Choroid plexus epithelial cell (primary cell): ENCODE measurements at places on chromosomes 5 and 9.

DNA sequence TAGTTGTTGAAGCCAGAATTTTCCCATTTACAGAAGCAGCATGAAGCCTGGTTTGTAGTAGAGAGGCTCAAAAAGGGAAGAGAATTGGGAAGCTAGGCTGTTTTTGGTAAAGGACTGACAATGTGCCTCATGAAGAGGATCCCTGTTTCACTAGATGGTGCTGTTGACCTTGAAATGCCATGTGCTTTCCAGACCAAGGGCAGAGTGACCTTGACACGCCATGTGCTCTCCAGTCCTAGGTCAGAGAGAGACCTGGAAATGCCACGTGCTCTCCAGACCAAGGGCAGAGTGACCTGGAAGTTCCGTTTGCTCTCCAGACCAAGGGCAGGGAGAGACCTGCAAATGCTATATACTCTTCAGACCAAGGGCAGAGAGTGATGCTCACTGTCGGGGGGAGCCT is 32.0 kb downstream of the UNC13B start:
- DNase-seq: peak; percentile 24

DNA sequence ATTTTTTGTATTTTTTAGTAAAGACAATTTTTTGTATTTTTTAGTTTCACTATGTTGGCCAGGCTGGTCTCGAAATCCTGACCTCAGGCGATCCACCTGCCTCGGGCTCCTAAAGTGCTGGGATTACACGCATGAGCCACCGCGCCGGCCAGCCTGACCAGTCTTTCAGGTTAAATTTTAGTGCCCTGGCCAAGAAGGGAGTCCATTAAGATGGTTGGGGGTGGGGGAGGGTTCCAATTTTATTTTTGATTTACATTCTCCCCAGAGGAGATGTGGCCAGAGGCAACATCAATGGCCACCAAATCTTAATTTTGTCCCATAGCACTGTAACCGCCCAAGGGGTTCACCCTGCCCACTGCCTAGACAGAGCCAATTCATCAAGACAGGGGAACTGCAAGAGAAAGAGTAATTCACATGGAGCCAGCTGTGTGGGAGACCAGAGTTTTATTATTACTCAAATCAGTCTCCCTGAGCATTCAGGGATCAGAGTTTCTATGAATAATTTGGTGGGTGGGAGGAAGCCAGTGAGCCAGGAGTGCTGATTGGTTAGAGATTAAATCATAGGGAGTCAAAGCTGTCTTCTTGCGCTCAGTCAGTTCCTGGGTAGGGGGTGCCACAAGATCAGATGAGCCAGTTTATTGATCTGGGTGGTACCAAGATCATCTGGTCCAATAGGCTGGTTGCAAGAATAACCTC is 24.7 kb downstream of the TBCA start:
- no peak for DNase-seq

DNA sequence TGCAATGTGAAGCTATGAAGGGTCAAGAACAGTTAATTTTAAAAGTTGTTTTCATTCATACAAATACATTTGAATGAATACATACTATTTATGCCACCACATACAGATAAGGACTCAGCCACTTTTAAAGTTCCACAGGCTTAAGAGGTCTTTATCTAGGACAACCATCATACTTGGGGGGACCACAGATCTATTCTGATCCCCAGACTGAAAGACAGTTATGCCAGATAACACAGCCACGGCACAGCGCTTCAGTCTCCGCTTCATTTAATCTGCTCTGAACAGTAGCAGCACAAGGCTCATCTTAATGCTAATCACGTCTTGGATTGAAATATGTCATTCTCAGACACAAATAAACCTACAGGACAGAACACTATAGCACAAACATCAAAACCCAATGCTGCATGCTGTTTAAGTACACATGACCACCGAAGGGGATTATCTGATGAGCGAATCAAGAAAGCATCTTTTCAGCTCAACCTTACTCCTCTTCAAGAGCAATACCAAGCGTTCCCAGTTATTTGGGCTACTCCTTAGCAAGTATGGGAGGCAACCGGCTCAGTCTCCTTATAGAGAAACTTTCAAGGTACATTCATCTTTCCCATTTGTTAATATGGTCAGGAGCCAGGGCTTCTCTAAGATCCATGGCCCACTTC is 33.3 kb downstream of the PUM3 start:
- no peak for DNase-seq

- DNase-seq: no peak
Observed at GRCh38 chr9:101362450-101362849, 22.4 kb downstream of the BAAT start.

GRCh38 chr5:133682451-133682850 is 70.1 kb upstream of the FSTL4 start:
- no peak for DNase-seq

DNA sequence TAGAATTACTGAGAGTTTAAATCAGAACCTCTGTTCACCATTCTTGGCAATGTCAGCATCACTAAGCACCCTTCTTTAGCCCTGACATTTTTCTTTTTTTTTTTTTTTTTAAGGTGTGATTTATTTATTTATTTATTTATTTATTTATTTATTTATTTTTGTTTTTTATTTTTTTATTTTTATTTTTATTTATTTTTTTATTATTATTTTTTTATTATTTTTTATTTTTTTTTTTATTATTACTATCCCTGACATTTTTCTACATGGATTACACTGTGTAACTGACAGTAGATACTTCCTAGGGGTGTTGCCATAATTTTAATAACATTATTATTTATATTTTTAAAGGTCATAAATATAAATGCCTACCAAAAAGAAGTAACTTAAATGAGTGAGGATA is 47.0 kb upstream of the TRPM3 start:
- no peak for DNase-seq

DNA sequence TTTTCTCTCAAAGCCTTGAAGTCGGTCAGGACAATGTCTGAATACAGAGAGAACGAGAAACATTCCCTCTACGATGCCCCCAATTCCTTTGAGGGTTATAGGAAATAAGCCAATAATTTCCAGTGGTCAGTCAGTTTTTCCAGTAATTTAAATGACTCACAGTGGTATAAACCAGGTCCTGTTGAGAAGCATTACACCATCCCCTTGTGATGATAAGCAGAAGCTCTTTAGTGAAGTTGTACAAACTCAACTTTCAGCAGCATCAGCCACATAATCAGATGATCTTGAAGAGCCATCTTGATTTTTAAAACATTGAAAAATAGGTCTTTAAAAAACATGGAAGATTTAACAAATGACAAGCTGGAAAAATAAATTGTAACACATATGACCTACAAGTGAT is 173.9 kb upstream of the ZNF462 start:
- peak; percentile 36 for DNase-seq

DNA sequence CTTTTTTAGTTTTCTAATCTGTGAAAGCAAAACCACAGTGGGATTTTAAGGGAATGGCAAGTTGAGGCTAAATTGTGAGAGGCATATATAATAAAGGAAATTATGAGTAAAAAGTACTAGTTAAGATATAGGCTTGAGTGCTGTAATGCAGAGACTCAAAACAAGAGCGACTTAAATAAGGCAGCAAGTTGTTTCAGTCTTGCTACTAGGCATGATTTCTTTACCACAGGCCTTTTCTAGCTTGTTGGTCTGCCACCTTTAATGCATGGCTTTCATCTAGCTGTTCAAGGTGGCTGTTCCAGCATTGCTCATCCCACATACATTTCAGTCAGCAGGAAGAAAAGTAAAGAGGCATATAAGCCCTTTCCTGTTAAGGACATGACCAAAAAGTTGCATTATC is 427.9 kb upstream of the ADAMTSL1 start:
- DNase-seq: no peak

DNA sequence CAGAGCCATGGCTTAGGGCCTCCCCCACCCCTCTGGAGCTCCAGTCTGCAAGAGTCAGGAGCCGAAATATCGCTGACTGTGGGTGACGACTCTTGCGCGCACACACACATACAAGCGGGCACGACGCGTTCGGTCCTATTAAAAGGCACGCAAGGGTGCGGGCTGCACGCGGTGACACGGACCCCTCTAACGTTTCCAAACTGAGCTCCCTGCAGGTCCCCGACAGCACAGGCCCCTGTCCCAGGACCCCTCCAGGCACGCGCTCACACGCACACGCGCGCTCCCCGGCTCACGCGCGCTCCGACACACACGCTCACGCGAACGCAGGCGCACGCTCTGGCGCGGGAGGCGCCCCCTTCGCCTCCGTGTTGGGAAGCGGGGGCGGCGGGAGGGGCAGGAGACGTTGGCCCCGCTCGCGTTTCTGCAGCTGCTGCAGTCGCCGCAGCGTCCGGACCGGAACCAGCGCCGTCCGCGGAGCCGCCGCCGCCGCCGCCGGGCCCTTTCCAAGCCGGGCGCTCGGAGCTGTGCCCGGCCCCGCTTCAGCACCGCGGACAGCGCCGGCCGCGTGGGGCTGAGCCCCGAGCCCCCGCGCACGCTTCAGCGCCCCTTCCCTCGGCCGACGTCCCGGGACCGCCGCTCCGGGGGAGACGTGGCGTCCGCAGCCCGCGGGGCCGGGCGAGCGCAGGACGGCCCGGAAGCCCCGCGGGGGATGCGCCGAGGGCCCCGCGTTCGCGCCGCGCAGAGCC is at the start of gene GRIN1:
GRIN1 (plus strand) TSS at position 433 of the 746 bp plus-strand sequence. CDS start 333 bp downstream, outside the sequence.
- peak; percentile 20 for DNase-seq

DNA sequence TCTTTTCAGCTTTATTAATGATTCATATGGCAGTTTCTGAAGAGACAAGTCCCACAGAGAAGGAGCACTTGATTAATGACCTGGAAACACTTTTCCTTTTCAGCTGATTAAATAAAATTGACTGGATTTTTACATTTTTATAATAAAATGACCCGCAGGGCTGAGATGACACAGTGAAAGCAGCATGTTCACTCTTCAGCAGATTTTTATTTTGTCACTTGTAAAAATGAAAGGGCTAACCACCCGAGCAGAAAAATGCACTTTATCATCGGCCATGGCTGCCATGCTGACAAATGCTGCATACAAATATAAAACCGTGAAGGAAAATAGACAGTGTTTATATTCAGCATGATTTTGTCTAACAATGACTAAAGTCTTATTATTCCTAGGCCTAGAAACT is 321.6 kb upstream of the ITGA1 start:
- DNase-seq: no peak

GRCh38 chr5:75199946-75200345 is 36.7 kb downstream of the ANKRD31 start:
- DNase-seq: no peak

- DNase-seq: no peak
Observed at GRCh38 chr5:72005671-72006070, 101.6 kb upstream of the MAP1B start.

GRCh38 chr5:59069438-59070079 is 486.7 kb downstream of the RAB3C start:
- DNase-seq: peak; percentile 94

- no peak for DNase-seq
Observed at GRCh38 chr5:156367597-156367996, 40.6 kb downstream of the SGCD start.

DNA sequence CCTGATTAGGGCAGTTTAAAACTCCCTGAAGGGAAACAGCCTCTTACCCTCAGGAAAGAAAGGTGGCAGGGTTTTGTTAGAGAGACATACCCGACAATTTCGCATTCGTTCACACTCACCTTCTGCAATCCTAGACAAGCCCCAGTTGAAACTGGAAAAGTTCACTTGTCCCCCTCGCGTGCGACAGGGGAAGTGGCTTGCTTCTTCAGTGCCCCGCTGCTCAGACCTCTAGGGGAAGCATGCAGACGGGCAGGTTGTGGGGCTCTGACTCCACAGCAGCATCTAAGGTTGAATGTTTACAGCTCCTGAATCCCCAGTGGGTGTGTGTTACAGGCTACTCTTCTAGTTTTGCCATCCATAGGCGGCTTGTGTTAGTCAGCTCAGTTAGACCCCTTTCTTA is 575.7 kb upstream of the ACO1 start:
- DNase-seq: no peak

DNA sequence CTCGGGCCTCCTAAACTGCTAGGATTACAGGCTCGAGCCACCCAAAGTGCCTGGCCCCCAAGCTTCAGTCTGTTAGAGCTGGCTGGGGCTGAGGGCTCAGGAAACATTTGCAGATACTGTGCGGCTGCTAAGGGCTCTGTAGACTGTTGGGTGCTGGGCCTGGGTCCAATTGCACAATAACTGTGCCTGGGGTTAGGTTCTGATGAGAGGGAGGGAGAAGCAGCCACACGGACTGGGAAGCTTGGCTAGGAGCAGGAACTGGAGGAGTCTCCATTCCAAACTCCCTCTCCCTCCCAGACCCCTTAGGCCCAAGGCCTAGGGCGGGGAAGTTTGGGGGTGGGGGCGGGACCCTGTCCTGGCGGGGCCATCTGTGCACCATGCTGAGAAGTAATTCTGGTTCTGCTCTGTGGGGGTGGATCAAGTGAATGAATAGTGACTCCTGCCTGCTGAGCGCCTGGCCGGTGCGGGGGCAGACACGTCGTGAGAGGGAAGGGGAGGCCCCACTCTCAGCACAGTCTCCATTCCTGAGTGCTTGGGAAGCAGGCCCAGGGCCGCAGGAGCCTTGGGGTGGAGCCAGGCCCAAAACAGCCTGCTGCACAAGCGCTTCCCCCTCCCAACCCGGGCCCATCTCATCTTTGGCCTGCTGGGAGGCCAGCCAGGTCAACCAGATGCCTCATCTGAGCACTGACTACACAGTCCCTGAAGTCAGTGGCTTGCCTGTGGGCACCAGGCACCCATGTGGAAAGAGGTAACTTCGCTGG is 1.5 kb downstream of the ASS1 start:
- peak; percentile 94 for DNase-seq

- DNase-seq: peak; percentile 81
Observed at GRCh38 chr5:76690704-76691466, 25.0 kb upstream of the F2R start.

DNA sequence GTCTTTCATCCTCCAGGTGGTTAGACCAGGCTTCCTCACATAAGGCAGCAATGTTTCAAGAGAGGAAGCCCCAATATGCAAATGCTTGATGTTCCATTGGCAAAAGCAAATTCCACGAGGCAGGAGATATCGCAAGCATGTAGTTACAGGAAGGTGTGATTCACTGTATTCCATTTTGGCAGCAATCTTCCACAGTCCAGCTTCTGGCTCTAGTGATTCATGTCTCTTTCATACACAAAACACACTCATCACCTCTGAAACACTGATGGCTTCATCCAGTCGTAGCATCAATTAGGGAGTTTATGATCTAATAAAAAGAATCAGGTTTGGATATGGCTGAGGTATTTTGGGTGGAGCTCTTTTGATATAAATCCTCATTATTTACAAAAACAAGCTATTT is 552.2 kb upstream of the RIOK2 start:
- peak; percentile 84 for DNase-seq

DNA sequence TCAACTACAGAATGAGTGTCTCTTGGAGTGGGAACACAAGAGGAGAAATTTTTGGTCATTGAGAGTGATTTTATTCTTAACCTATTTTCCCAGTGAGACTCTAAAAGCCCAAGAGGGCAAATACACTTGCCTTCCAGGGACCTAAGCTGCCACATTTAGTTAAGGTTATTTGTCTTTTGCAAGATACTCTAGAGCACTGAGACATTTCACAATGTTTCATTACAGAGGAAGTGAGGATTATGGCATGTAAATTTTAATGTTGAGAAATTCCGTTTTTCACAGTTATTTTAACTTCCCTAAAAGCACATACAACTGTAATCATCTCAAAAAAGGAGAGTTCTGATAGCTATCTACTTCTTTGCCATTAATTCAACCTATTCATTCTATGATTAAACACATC is 38.7 kb upstream of the RAB3C start:
- DNase-seq: no peak
